ENCODE measurements at places on chromosomes 3 and 15. TPM values are rescaled to one million over a fixed set of nuclear protein-coding genes. Genes with fewer than 3 reads are reported as not detected.

Gene ZNF80
- 0.09 TPM for total RNA-seq

Gene CCDC13
- total RNA-seq, result 12.8 TPM

Gene SKIL
- total RNA-seq, result 40.5 TPM

Gene SYNM
- 23.0 TPM for total RNA-seq

Gene CCR8
- total RNA-seq, result not detected

Gene TMEM212
- total RNA-seq, result 3.1 TPM

Gene CCPG1
- total RNA-seq, result 88.9 TPM

Gene HAPLN3
- 3.5 TPM for total RNA-seq

Gene RFT1
- total RNA-seq, result 8.2 TPM

Gene CRYGS
- 9.4 TPM for total RNA-seq

Gene CLDN18
- 247 TPM for total RNA-seq

Gene ACAD9
- 38.6 TPM for total RNA-seq

Gene SHISA5
- 171 TPM for total RNA-seq

Gene ATP13A5
- total RNA-seq, result 2.9 TPM
